HS-27A (cell line): ENCODE measurements at places on chromosomes 11 and 22.

DNA sequence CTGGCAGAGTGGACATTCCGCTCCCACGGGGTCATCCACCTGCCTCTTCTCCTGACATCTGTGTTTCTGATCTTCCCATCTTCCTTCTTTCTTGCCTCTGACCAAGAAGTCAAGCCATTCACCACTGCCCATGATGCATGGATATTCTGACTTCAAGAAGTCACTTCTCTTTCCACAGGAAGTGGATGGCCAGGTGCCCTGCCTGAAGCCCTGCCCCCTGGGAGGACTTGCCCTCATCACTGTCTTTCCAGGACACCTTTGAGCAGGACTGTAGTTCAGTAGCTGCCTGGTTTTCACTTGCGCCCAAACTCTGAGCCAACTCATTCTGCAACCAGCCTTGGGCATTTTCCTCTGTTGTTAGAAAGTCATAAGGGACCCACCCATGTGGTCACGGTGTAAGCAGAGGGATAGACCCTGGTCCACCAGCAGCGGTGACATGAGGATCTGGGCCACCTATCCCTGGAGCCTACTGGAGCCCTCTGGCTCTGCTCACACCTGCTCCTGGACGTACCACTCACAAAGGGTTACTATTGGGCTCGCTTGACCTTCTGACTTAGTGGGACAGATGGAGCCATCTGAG is 6.9 kb downstream of the CYTH4 start:
- no peak for DNase-seq

- DNase-seq, result no peak
These were observed 309.8 kb upstream of the NCAM1 start for GRCh38 chr11:112651386-112651785.

DNA sequence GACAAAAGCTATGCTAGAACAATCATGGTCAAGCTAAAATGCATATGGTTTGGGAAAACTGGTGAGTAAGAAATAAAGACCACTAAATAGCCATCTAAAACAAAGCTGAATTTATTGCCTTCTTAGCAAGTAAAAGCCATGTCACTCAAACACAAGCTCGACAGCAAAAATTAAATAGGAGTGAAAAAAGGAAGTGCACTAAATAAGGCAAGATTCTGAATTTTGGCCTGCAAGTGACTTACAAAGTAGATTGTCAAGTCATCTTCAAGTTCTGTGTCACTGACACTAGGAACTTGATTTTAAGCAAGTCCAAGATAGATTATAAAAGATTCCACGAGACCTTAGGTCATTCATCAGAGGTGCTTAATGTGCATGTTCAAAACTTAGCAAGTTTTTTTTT is 27.4 kb downstream of the TUG1 start:
- DNase-seq, result no peak

GRCh38 chr11:2990617-2991451 is 1.3 kb downstream of the NAP1L4 start:
- no peak for DNase-seq

- DNase-seq, result no peak
These were observed 873.6 kb downstream of the OPCML start for GRCh38 chr11:132658696-132659095.
